ENCODE measurements at places on chromosomes 3 and 15.

GRCh38 chr15:41504751-41505492 lies 8.7 kb downstream of the LTK start:
- no peak for DNase-seq

GRCh38 chr15:65869954-65870871 lies 922 bp downstream of the RAB11A start:
- DNase-seq: peak; percentile 18

- DNase-seq: no peak
Observed at GRCh38 chr3:23455084-23455483, 252.0 kb downstream of the UBE2E2 start.

- no peak for DNase-seq
Observed at GRCh38 chr15:37837276-37837675, 97.2 kb upstream of the TMCO5A start.

- no peak for DNase-seq
Observed at GRCh38 chr15:32738666-32739065, 20.9 kb downstream of the GREM1 start.

DNA sequence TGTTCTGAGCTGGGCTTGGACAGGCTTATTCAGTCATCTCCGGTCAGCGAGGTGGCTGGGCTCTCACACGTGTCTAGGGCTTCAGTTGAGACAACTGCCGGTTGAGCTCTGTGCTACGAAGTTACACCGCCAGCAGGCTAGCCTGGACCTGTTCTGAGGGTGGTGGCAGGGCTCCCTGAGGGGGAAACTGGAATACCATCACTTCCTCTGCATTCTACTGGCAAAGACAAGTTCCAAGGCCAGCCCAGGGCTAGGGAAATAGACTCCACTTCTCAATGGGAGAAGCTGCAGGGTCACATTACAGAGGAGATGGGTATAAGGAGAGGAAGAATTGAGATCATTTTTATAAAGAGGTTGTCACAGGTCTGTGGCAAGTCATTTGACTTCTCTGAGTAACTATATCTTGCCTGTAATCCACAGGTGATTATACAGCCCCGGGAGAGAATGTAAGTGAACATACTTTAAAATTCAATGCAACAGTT lies 106.8 kb upstream of the IL12A start:
- DNase-seq: no peak

DNA sequence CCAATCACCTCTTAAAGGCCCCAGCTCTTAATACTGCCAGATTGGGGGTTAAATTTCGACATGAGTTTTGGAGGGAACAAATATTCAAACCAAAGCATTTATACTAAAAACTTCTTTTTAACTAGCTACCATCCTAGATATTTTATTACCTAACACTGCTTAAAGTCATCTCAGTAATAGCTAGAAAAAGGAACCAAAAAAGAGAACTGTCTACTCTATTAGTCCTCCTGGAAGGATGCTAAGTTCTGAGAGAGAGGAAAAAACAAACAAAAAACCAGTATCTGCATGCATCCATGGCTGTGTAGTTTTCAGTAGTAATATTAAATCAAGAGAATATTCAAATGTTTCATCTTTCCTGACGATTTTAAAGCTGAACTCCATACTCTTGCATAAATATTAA lies 5.8 kb downstream of the CPOX start:
- no peak for DNase-seq

- DNase-seq: no peak
Observed at GRCh38 chr3:40381904-40382616, 4.9 kb upstream of the ENTPD3 start.

DNA sequence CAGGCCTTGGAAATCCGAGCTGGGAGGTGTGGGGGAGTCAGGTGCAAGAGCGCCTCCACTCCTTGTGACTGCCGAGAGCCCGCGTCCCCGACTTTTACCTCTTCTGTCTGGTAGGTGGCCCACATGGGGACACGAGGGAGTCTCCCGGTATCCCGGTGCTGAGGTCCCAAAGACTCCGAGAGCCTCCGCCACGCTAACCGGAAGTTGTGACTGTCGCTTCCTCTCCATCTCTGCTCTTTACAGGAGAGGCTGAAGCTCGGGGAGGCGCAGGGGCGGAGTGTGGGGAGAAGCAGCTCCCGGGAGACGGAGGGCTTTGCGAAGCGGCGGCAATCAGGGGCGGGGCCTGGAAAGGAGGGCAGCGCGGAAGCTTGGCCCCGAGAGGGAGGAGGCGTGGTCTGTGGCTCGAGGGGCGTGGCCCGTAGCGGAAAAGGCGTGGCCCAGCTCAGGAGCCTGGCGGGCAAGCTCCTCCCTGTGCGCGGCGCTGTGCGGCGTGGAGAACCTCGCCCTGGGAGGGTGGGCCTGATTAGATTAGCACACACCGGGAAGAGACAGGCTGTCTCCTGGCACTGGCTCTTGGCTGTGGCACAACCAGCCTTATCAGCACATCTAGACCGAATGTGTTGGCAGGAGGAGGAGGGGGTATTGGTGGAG lies 143.9 kb downstream of the GABRB3 start:
- peak; percentile 6 for DNase-seq

GRCh38 chr15:44327578-44327977 lies 39.1 kb downstream of the GOLM2 start:
- DNase-seq: no peak

DNA sequence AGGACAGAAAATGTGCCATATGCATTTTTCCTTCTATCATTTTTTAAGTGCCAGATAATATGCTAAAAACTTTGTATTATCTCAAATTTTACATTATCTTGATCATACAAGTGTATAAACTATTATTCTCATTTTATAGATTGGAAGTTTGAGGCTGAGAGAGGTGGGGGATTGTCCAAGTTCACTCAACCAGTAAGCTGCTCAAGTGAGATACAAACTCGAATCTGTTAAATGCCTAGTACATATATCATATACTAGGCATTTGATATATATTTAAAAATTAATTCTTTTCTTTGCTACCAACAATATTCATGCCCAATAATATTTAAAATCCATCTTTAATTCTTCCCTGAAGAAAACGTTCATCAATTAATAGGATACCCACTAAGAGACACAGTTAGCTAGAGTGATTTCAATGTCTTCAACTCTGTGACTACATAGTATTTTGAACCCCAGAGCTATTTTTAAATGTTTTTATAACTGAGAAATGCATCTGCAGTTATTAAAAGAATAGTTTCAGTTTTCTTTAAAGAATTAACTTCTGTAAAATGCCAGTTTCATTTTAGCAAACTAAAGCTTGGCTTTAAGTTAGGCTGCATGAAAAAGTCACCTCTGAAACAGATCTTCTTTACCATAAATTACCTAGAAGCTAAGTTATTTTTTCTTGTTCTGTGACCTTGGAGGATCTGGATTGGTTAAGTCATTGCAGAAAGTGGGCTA lies 40.4 kb downstream of the IQCB1 start:
- no peak for DNase-seq

DNA sequence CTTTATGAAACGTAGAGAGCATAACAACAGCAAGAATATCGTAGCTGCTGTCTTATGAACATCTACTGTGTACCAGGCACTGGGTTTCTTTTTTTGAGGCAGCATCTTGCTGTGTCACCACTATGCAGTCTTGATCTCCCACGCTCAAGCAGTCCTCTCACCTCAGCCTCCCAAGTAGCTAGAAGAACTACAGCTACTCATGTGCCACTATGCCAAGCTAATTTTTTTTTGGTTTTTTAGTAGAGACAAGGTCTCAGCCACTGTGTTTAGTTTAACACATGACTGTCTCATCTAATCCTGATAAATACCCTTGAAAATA lies 129.9 kb downstream of the VGLL4 start:
- DNase-seq: no peak

DNA sequence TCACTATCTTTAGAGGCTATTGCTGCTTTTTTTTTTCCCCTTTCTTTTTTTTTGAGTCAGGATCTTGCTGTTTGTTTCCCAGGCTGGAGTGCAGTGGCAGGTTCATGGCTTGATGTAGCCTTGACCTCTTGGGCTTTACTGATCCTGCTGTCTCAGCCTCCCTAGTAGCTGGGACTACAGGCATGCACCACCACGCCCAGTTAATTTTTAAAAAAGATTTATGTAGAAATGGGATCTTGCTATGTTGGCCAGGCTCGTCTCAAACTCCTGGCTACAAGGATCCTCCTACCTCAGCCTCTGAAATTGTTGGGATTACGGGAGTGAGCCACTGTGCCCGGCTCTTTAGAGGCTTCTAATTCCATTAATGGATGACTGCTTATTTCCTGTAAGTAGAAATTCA lies 15.1 kb downstream of the MGA start:
- DNase-seq: no peak

- no peak for DNase-seq
Observed at GRCh38 chr3:36488077-36488789, 107.9 kb downstream of the STAC start.

GRCh38 chr15:95898761-95899160 lies 431.7 kb upstream of the NR2F2 start:
- DNase-seq: no peak

DNA sequence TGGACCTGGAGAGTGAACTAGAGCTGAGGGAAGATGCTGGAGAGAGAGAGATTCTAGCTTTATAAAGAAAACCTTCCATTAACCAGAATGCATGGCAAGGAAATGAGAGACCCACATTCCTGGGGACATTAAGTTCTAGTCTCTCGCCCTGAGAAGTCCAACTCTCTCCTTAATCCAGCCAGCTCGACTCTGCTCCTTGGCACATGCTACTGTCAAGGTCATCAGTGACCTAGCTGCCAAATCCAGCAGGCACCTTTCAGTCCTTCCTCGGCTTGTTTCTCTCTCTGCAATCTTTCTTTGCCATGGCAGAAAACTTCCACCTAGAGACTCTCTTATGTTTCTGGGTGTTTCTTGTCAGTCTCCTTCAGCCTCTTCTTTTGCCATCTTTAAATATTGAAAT lies 40.3 kb downstream of the DGKG start:
- no peak for DNase-seq

DNA sequence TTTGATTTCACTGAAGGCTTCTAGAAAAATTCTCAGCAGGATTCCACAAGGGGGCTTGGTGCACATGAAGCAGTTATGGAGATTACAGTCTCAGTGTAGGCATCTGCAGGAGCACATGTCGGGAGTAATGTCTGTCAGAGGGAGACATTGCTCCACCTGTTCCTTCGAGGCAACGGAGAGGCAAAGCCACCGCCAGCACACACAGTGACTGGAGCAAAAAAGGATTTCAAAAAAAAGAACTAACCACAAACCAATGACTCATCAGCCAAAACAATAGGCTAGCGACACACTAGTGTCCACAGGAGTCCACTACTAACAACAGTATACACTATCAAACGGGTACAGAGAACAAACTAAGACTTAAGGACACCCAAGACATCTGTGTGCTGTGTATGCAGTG lies 68.9 kb downstream of the NPTN start:
- DNase-seq: no peak

GRCh38 chr15:68298882-68299381 lies 21.4 kb downstream of the FEM1B start:
- peak; percentile 46 for DNase-seq

DNA sequence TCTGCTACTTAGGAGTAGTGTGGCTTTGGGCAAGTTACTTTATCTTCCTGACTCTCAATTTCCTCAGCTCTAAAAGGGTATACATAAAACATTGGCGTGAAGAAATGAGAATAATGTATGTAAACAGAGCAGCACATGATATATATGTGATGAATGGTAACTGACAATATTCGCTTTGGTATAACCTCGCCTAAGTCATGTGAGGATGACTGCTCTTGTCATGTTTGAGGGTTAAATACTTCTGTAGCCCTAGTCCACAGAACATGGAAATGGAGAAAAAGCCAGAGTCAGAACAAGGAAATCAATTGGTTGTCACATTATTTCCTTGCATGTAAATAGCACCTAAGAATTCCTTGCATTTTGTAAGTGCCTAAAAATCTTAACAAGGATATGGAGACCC lies 25.0 kb downstream of the CHP1 start:
- no peak for DNase-seq

GRCh38 chr3:115720983-115721382 lies 97.7 kb downstream of the GAP43 start:
- DNase-seq: no peak

DNA sequence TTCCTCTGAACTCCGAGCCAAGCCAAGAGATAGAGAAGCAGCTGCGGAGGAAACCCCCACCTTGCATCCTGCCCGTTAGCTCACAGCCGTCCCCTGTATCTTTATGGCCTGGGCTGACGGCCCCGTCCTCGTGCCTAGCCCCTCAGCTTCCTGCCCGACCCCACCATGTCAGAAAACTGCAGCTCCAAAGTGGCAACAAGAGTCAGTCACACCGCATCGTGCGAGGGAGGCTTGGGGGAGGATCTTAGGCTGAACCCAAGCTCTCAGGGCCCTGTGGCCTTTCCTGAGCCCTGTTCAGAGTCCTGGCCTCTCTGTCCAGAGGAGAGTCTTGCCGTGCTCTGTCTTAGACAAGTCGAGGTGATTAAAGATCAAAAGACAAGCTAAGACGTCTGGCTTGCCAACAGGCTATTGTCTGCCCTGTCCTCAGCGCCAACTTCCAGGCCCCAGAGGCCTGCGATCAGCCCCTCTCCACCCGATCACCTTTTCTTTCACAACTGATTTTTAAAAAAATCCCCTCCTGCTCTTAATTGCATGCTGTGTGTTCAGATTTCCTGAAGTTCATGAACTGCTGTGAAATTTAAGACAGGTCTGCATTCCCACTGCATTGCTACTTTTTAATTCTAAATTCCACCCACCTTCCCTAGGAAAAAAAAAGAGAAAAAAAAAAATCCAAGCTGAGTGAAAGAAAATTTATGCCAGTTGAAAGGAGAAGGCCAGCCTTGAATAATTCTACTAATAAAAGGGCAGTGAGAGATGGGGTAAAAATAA lies 89.7 kb upstream of the WNT5A start:
- DNase-seq: no peak

- DNase-seq: no peak
Observed at GRCh38 chr15:81529481-81529880, 155.5 kb upstream of the TMC3 start.

DNA sequence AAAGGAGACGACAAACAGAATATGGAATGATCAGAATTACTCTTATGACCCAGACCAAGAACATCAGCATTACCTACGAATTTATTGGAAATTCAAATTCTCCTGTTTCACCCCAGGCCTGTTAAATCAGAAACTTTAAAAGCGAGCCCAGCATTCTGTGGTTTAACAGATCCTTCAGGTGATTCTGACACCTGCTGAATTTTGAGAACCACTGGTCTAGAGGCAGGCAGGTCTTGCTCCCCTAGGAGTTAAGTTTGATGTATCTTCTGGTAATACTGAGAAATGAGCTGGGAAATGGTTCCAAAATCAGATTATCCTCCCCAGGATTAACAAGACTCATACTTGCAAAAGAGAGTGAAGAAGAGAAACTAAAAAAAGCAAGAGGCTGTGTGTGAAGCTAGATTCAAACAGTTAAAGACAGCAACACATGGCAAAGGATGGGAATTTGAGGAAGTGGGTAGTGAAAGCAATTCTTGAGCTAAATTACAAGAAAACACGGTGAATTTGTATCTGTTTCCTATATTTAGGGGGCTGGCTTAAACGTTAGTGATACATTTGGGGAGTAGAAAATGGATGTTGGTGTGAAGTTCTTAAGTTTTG lies 66.0 kb downstream of the FLNB start:
- no peak for DNase-seq
